Activated CD4-positive, alpha-beta T cell treated with anti-CD3 and anti-CD28 coated beads, Interleukin-2, amount 10 ng/mL, durations not matched to agents 24 days and 14 days (primary cell): ENCODE measurements at places on chromosomes 12 and 14.

DNA sequence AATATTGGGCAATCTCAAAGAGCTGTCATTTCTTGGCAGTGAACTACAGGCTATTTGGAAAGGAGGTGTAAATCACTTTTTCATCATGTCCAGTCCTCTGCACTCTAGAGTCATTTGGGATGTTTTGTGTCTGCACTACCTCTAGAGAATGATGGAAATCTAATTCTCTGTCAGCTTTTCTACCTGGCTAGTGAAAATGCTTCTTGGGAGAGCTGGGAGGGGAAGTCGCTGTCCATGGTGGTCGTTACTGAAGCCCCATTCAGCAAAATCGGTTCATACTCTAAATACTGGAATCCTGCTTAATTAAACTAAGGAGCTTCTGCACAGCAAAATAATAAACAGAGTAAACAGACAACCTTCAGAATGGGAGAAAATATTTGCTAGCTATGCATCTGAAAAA, 251.8 kb downstream of the APAF1 start:
- DNase-seq = no peak

GRCh38 chr12:27303139-27304111, 29.2 kb upstream of the BMAL2 start:
- DNase-seq = no peak

- DNase-seq = peak; percentile 89
Measured at GRCh38 chr12:2691006-2691344, 103.8 kb upstream of the FKBP4 start.

DNA sequence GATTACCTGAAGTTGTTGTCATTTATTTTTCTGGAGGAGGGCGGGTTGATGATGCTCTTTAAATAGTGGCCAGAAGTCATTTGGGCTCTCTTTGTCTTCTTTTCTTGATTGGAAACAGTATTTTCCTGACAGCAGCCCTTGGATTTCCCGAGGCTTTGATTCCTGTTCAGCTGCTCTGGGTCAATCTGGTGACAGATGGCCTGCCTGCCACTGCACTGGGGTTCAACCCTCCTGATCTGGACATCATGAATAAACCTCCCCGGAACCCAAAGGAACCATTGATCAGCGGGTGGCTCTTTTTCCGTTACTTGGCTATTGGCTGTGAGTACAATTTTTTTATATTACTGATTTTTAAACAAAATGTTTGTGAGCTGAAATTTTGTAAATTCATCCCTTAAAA, 60.4 kb downstream of the ANAPC7 start:
- no peak for DNase-seq

- DNase-seq = no peak
Measured at GRCh38 chr14:54339771-54340170, 57.0 kb upstream of the CDKN3 start.
